ENCODE measurements at places on chromosomes 7 and 10. TPM values are rescaled to one million over a fixed set of nuclear protein-coding genes. Genes with fewer than 3 reads are reported as not detected.

Gene TLX1
- total RNA-seq = not detected

Gene FHIP2A
- total RNA-seq = 61.5 TPM

Gene ZNRF2
- 40.6 TPM for total RNA-seq

Gene PRLHR
- 0.90 TPM for total RNA-seq
